ENCODE measurements at places on chromosomes 11 and 22.

DNA sequence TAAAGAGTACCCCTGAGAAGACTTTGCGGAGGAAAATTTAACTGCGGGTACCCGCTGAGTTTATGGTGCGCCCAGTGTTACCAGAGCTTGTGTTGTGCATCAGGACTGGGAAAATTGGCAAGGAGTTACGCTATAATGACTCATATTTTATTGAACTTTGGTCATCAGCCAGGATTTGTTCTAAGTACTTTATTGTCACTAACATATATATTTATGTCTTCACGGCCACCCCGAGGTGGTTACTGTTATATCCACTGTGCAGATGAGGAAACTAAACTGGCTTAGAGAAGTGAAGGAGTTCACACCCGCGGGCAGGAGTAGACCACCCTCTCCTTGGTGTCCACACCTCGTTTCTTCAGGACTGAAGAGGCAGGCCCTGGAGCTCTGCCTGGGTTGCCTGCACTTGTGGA, 667 bp downstream of the ACCS start:
- no peak for DNase-seq

GRCh38 chr11:19819148-19819547, 106.5 kb downstream of the NAV2 start:
- DNase-seq = no peak

DNA sequence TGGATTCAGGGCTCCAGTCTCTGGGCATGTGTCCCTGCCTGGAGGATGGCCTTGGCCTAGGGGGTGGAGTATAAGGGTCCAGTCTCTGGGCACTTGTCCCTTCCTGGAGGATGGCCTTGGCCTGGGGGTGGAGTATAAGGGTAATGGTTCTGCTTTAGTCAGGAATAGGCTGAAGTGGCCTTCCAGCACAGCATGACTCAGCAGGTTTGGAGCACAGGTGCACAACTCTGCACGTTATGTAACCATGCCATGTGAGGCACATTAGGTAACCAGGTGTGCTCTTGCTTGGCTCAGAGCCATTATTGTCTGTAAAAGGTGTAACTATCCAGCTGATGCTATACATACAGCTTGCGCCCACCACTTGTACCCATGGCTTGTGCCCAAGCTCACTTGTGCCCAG, 48.4 kb upstream of the POLD3 start:
- DNase-seq = no peak

- no peak for DNase-seq
Measured at GRCh38 chr11:10927538-10927937, 69.7 kb upstream of the ZBED5 start.

DNA sequence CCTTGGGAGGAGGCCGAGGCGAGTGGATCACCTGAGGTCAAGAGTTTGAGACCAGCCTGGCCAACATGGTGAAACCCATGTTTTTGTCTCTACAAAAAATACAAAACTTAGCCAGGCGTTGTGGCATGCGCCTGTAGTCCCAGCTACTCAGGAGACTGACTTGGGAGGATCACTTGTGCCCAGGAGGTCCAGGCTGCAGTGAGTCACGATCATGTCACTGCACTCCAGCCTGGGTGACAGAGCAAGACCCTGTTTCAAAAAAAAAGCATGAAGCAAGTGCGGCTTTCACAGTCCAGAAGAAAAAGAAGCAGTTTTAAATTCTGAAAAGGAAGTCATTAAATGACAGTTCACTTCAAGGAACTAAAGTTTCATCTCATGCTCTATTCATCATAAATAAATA, 7.1 kb upstream of the LTO1 start:
- DNase-seq = no peak

GRCh38 chr11:115244758-115245157, 259.5 kb downstream of the CADM1 start:
- DNase-seq = no peak

DNA sequence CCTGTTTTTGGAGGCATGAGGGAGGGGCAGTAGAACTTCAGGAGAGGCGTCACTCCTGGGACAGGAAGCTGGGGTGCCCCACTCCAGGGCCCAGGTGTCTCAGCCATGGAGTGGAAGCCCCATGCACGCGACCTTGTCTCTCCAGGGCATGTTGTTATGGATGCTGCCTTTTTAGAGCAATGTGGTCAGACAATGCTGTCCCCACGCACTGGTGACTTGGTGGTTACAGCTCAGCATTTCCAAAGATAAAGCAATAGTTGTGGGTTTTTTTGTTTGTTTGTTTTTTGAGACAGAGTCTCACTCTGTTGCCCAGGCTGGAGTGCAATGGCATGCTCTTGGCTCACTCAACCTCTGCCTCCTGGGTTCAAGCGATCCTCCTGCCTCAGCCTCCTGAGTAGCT, 22.3 kb downstream of the EIF4G2 start:
- DNase-seq = no peak

- DNase-seq = no peak
Measured at GRCh38 chr22:37451218-37451617, 23.9 kb upstream of the ELFN2 start.

DNA sequence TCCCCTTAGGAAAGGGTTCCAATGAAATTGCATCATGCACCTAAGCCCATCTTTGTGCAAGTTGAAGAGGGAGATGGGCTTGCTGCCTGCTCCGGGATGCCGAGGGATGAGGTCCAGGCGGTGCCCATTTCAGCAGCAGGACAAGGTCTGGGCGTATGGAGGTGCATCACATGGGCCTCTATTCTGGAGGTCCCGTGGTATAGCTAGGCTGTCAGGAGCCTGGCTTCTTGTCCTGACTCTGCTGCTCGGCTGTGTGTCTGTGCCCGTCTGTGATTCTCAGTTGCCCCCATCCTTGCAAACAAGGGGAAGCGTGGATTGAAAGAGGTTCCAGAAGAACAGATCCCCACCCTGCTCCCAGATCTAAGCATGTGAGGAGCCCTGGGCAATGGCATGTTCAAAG, 130.0 kb downstream of the OSBP2 start:
- DNase-seq = no peak

DNA sequence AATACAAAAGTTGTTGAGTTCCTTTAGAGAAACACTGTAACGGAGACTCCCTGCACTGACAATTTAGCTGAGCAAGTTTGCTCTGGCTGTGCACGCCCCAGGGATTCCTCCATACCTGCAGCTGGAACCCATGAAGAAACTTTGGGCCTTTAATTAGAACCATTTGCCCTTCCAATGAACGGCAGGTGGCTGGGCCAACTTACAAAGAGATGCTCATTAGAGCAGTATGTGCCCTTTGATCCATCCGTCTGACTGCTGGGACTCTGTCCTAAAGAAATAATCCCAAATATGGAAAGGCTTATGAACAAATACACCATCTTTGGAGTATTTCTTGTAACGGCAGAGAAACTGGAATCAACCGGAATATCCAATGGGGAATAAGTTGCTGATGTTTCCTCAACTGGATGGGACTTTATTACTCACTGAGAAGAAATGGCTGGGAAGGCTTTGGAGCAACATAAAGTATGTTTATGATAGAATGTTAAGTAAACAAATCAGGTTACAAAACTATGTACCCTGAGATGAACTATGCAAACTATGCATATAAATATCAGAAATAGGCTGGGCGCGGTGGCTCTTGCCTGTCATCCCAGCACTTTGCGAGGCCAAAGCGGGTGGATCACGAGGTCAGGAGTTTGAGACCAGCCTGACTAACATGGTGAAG, 24.4 kb upstream of the FBLN1 start:
- DNase-seq = no peak

DNA sequence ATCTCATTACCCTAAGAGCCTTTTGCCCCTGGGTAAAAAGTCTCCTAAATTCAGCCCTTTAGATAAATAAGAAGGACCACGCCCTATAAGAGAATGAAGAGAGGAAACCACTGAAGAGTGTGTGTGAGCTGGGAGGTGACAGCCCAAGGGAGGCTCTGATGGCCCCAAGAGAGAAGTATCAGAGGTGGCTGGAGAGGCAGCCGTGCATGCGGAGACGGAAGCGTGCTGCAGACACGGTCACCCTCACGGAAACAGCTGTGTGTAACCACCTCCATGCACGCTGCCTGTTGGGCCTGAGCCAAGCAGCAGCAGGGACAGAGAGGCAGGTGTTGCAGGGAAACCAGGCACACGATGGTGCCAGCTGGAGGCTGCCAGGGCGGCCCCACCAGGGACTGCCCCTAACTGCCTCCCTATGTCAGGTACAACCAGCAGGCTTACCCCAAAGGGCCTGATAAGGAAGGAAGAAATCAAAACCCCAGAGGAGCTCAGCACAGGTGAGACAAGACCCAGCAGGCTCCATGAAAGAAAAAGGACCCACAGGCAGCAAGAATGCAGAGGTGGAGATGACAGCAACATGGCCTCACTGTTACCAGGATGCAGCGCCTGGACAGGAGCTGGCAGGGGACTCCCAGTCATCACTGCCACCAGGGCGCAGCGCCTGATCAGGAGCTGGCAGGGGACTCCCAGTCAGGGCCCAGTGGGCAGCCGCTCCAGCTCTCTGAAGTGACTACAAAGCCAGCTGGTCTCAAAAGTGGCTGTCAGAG, 7.8 kb downstream of the LARGE2 start:
- DNase-seq = no peak

DNA sequence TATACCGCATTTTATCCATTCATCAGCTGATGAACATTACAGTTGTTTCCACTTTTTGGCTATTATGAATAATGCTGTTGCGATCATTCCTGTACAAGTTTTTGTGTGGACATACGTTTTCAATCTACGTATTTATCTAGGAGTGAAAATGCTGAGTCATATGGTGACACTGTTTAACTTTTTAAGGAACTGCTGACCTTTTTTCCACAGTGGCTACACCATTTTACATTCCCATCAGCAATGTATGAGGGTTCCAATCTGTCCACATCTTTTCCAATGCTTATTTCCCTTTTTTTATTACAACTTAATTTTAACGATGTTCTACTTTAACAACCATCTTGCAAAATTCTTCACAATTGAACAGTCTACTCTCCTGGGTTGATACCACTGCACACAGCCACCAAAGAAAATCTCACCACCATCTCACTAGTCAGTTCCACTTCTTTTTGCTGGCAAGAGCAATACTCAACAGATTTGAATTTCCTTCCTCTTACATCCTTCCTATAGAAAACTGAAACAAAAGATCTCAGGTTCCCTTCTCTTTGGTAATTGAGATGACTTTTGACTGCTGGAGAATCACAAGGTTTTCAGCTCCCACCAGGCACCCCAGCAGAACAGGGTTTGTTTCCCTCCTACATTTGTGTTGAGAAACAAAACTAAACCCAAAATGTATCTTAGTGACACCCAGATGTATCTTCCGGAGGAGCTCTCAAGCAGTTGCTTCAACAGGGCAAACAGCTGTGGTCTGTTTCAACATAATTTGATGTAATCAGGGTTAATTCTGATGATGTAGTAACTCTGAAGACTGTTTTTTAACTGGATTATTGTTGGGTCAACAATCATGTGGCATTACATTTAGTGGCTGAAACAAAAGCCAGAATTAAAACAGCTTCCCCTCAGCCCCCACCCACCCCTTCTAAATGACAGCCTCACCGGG, 7.0 kb upstream of the GAB2 start:
- DNase-seq = no peak

DNA sequence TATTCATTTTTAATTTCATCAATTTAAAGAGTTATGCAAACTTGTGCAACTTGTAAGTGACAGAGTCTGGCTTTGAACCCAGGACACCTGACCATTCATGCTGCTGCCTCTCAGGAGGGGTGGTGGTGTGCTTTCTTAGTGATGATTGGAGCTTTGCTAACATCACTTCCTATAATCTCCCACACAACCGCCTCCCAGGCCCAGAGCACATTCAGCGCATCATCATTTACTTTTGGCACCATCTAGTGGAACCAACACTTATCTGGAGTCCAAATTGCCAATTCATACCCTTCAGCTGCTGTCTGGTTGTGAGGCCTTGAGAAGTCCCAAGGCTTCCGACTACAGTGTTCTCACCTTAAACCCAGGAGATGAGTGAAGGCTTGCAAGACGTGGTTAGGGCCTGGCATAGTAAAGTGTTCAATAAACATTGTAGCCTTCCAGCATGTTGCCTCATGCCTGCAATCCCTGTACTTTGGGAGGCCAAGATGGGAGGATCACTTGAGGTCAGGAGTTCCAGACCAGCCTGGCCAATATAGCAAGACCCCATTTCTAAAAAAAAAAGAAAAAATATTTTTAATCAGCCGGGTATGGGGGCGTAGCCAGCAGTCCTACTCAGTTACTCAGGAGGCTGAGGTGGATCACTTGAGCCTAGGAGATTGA, 1.1 kb upstream of the TTLL1 start:
- DNase-seq = peak; percentile 21

DNA sequence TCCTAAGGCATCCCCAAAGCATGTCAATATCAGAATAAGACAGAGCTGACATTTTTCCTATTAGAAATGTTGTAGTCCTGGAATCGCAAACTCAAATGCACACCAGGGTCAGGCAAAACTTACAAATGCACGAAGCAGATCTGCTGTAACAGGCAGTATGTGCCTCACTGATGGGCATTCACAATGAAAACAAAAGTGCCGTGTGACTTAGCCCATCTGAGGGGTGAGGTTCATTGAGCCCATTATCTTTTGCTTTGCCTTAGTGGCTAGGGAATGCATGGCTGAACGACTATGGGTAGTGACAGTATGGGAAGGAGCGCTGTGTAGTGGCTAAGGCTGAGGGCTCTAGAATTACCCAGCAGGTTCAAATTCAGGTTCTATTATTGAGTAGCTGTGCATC, 43.1 kb upstream of the RASSF10 start:
- DNase-seq = no peak

DNA sequence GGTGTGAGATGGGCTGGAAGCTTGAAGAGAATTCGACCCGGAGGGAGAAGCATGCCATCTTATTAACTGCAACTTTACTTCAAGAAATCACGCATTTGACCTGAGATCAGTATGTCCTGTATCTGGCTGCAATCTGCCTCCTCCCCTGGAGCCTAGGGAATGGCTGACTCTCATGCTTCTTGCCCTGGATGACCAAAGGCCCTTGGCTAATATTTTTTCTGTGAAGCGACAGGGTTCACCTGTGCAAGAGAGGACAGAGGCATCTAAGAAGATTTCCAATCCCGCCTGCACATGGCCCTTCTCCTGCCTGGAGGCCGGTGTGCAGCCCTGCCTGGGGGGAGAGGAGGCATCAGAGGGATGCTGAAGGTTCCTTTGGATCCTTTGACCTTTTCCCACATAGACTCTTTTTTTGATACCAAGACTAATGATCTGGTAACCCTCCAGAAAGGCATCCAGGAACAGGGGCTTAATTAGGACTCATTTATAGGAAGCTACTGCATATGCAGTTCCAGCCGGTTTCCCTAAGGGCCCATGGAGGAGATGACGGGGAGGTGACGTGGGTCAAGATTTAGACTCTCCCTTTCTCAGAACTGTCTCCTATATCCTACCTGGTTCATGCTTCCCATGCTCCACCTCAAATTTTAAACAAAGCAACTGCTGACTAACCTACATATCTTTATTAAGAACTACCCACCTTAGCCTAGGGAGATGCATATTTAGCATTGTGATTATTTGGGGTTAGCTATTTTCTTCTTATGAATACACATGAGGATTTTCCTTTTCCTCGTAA, 50.8 kb downstream of the NTM start:
- no peak for DNase-seq

DNA sequence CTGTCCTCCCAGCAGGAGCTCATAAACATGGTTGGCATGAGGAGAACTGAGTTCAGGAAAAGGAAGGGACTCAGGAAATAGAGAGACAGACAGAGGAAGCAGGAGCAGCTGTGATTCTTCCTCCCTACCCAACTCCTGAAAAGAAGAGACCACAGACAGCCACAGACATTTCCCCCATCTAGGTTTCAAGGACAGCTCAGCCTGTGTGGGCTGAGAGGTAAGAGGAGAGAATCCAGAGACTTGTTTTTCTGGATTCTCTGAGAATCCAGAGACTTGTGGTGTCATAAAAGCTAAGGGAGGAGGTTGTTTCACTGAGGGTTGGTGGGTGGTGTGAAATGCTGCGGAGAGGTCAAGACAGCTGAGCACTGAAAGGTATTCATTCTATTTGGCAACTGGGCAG, 19.0 kb upstream of the STK33 start:
- no peak for DNase-seq

GRCh38 chr11:70948855-70949531, 303.4 kb downstream of the SHANK2 start:
- no peak for DNase-seq

Measured in stimulated activated CD4-positive, alpha-beta T cell treated with anti-CD3 and anti-CD28 coated beads, Interleukin-1b, Interleukin-23, amount 100 ng/mL, for 4 hours (primary cell).